ENCODE measurements at places on chromosomes 5 and 9. TPM values are rescaled to one million over a fixed set of nuclear protein-coding genes. Genes with fewer than 3 reads are reported as not detected.

DNA sequence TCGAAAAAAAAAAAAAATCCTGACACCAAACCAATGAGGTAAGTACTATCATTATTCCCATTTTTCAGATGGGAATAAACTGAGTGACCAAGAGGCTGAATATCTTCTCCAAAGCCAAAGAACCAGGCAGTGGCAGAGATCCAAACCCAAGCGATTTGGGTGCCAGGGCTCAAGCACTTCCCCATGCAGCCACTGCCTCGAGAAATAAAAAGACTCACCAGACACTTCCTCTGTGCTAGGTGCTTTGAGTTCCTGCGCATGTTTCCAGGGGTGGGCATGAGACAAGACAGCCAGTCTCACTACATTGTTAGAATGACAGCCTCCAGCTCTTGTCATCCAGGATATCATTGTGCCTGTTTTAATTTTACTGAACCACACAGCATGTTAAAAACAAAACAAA is 2.3 kb upstream of the RPL26L1 start:
- peak; percentile 14 for DNase-seq

GRCh38 chr9:137643921-137644320 is 25.1 kb downstream of the EHMT1 start:
- no peak for DNase-seq

DNA sequence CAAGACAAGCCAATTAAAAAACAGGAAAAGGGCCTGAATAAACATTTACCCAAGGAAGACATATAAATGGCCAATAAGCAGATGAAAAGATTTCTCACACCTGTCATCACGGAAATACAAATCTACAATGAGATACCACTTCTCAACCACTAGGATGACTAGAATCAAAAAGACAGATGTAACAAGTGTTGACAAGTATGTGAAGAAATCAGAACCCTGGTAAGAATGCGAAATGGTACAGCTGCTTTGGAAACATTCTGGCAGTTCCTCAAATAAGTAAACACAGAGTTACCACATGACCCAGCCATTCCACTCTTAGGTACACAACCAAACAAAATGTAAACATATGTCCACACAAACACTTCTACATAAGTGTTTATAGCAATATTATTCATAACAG is 32.5 kb downstream of the LEAP2 start:
- no peak for DNase-seq

DNA sequence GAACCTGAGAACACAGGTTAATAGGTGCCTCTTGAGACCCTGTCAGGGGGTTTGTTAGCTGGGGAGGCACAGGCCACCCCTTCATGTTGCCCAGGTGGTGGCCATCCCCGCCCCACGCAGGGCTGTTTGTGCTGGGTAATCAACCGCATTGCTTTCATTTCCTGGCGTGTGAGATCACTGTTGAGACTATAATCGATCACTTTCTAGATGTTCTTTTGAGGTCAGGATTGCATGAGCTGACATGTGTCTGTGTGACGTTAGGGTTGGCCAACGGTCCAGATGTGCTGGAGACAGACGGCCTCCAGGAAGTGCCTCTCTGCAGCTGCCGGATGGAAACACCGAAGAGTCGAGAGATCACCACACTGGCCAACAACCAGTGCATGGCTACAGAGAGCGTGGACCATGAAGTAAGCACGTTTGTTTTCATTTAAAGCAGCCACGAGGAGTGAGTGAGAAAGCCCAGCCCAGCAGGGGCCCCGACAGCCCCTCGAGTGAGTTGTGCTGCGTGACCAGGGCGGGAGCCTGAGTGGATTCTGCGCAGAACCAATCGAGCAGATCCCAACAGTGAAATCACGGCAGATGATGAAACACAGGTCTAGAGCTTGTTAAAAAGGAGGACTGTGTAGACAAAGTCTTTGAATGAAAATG is 115.0 kb upstream of the CACNA1B start:
- no peak for DNase-seq

DNA sequence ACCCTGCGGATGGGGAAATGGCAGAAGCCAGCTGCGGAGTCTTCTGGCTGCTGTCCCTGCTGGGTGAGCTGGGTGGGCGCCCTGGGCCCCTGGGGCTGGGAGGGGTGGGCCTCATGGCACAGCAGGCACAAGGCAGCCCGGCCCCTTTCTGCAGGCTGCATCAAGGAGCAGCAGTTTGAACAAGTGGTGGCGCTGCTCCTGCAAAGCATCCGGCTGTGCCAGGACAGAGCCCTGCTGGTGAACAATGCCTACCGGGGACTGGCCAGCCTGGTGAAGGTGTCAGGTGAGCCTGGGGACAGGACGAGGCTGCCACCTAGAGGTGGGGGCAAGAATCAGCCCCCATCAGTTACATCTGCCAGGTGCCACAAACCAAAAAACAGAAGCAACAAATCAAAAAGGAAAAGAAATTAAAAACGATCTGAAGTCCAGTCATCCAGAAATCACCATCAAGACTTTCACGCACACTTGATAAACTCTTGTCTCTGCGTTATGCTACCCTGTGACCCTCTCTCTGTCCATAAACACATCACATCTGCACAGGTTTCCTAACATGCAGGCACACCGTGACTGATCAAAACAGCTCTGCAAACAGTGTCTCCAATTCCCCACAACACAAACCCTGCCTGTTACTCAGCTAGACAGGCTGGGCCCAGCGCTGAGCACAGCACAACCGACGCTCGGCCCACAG is 13.9 kb downstream of the REXO4 start:
- DNase-seq = no peak

ARAP3 gene
- total RNA-seq = 5.3 TPM

CTSL gene
- 169 TPM for total RNA-seq

COL15A1 gene
- total RNA-seq = 20.2 TPM

AP3S1 gene
- total RNA-seq = 132 TPM

IFNW1 gene
- total RNA-seq = not detected

OMD gene
- not detected for total RNA-seq

UGT3A1 gene
- not detected for total RNA-seq

NTNG2 gene
- total RNA-seq = 0.36 TPM

SPACA9 gene
- 3.3 TPM for total RNA-seq

All from RPMI7951 (cell line).